ENCODE measurements at places on chromosomes 5 and 9. TPM values are rescaled to one million over a fixed set of nuclear protein-coding genes. Genes with fewer than 3 reads are reported as not detected.

The ISL1 gene
- polyA plus RNA-seq, result 27.6 TPM

The ZNF618 gene
- 7.1 TPM for polyA plus RNA-seq

The PTPRD gene
- 153 TPM for polyA plus RNA-seq

The PCDHB14 gene
- 18.3 TPM for polyA plus RNA-seq

The BTNL8 gene
- polyA plus RNA-seq, result not detected

The SPAG8 gene
- polyA plus RNA-seq, result 4.2 TPM

The MEIKIN gene
- polyA plus RNA-seq, result not detected

The SH2D3C gene
- polyA plus RNA-seq, result 19.4 TPM

The TAF11L5 gene
- not detected for polyA plus RNA-seq

The DIAPH1 gene
- polyA plus RNA-seq, result 22.4 TPM

The CATSPER3 gene
- 0.80 TPM for polyA plus RNA-seq

The PRUNE2 gene
- polyA plus RNA-seq, result 9.7 TPM

The FAM13B gene
- 51.9 TPM for polyA plus RNA-seq

The GARNL3 gene
- 43.8 TPM for polyA plus RNA-seq

The CSF2 gene
- polyA plus RNA-seq, result not detected

The MYORG gene
- 1.0 TPM for polyA plus RNA-seq

The FOXD4L3 gene
- not detected for polyA plus RNA-seq

The CTXN3 gene
- polyA plus RNA-seq, result 1.0 TPM

The MSMP gene
- not detected for polyA plus RNA-seq

The IL3 gene
- polyA plus RNA-seq, result not detected

The ENTPD2 gene
- not detected for polyA plus RNA-seq

The PRDM9 gene
- polyA plus RNA-seq, result not detected

The DAP gene
- 10.4 TPM for polyA plus RNA-seq

The DDX4 gene
- 0.54 TPM for polyA plus RNA-seq

The GDF9 gene
- polyA plus RNA-seq, result 4.6 TPM

The PCDHA8 gene
- polyA plus RNA-seq, result 1.4 TPM

The KIF4B gene
- polyA plus RNA-seq, result not detected

The PCDHGA12 gene
- polyA plus RNA-seq, result 0.56 TPM

The RNF183 gene
- not detected for polyA plus RNA-seq

The FOXD4 gene
- polyA plus RNA-seq, result 2.3 TPM

The GABRG2 gene
- polyA plus RNA-seq, result 33.4 TPM

The GFI1B gene
- polyA plus RNA-seq, result not detected

The CPLANE1 gene
- 31.1 TPM for polyA plus RNA-seq

The TLR4 gene
- polyA plus RNA-seq, result 0.07 TPM

The NFIL3 gene
- polyA plus RNA-seq, result 31.6 TPM

The MLLT3 gene
- polyA plus RNA-seq, result 68.9 TPM

The WNT8A gene
- 0.26 TPM for polyA plus RNA-seq

The CTSV gene
- 0.32 TPM for polyA plus RNA-seq

The CKS2 gene
- polyA plus RNA-seq, result 48.5 TPM

The PCDHGA11 gene
- polyA plus RNA-seq, result 0.62 TPM

The VCAN gene
- polyA plus RNA-seq, result 1,274 TPM

The ARRDC3 gene
- 279 TPM for polyA plus RNA-seq

The PFN3 gene
- polyA plus RNA-seq, result not detected

The GRXCR2 gene
- 0.36 TPM for polyA plus RNA-seq

The FBXW2 gene
- polyA plus RNA-seq, result 42.5 TPM

The KCNT1 gene
- 0.67 TPM for polyA plus RNA-seq

The PLCXD3 gene
- 6.6 TPM for polyA plus RNA-seq

The ACTL7A gene
- not detected for polyA plus RNA-seq

The GFRA3 gene
- not detected for polyA plus RNA-seq

The TMEM215 gene
- polyA plus RNA-seq, result not detected

The ZNF189 gene
- 28.0 TPM for polyA plus RNA-seq

The KCNIP1 gene
- polyA plus RNA-seq, result 13.8 TPM

The CAMK4 gene
- polyA plus RNA-seq, result 16.6 TPM

The BRINP1 gene
- polyA plus RNA-seq, result 20.3 TPM

The ANXA2R gene
- polyA plus RNA-seq, result not detected

The SLC6A19 gene
- not detected for polyA plus RNA-seq

The SLC6A7 gene
- polyA plus RNA-seq, result 4.6 TPM

All from neural cell (in vitro differentiated cells).